ENCODE measurements at places on chromosomes 5 and 9.

DNA sequence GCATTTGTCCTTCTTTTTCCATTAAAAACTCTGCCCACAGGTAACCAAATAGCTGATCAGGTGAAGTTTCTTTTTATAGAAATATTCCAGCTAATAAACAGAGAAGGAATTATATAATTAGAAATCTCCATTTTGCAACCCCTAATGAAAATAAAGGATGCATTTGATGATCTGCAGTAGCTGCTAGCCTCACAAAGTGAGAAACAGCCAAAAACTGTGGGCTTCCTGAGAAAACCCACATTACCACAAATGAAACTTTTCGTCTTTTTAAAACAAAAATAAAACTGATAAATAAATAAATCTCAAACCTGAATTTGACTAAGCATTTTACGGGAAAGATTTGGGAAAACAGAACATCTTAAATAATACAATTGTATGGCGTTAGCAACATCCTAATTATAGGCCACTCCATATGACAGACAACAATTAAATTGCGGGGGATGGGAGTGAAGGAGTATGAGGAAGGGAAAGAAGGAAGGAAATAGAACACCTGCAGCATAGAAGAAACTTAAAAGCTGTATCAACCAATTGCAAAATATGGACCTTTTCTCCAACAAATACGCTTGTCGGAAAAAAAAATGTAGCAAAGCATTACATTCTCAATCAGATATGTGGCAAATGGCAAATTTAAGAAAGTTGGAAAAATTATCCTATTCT, 283.0 kb upstream of the ITGA1 start:
- no peak for DNase-seq

- DNase-seq = no peak
Observed at GRCh38 chr9:84542554-84542953, 127.0 kb upstream of the NTRK2 start.

- no peak for DNase-seq
Observed at GRCh38 chr9:93698140-93698908, 121.9 kb downstream of the PHF2 start.

DNA sequence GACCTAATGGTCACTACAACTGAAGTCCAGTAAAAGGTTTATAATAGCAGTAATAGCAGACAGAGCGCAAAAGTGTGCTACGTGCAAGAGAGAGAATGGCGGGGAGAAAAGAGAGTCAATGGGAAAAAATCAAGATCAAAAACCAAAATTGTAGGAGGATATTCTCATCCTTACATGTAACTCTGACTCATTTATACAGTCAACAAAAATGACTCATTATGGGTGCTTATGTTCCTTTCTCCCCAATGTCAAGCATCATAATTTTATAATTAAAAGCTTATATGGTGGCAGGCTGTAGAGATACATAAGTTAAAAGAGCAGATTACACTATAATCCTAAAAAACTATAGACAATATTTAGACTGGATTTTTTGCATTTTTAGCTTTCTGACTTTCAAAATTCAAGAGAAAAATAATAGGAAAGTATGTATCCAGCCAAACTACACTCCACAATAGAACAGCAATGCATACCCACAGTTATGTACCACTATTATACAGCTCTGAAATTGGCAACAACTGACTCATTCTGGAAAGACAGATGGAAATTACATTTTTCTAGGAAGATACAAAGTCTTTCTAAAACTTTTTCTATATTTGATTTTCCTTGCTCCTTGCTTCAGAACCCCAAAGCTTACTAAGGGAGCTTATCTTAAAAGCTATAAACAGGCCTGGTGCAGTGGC, 78.4 kb downstream of the PLPP1 start:
- DNase-seq = no peak

GRCh38 chr5:67199859-67200258, 3.3 kb upstream of the CD180 start:
- no peak for DNase-seq

DNA sequence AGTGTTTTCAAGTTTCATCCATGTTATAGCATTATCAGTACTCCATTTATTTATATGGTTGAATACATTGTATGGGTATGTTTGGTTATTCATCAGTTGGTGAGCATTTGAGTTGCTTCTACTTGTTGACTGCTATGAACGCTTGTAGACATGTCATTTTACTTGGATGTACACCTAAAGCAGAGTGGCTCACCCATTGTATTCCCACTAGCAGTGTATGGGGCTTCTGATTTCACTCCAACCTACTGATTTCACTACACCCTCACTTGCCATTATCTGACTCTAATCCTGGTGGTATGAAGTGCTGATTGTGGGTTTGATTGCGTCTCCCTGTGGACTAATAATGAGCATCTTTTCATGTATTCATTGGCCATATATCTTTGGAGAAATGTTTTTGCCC, 9.5 kb downstream of the NPM1 start:
- DNase-seq = no peak

DNA sequence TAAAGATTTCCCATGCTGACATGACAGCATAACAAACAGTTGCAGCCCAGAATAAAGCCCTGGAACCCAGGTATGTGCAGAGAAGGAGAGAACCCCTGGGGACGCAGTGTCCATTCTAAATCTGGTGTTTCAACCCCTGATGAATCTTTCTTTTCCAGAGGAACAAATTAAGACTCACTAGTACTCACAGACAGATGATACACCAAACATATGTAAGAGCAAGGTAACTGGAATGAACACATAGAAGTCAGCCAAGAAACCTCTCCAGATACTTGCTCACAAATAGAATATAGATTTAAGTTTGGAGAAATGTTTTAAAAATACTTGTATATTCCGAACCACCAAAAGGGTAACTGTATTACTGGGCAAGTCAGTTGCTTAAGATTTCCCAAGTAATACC, 130.8 kb upstream of the OTULINL start:
- no peak for DNase-seq

GRCh38 chr5:34452170-34452828, 203.8 kb upstream of the RAI14 start:
- no peak for DNase-seq

GRCh38 chr9:110278080-110278707, 21.9 kb upstream of the TXN start:
- no peak for DNase-seq

DNA sequence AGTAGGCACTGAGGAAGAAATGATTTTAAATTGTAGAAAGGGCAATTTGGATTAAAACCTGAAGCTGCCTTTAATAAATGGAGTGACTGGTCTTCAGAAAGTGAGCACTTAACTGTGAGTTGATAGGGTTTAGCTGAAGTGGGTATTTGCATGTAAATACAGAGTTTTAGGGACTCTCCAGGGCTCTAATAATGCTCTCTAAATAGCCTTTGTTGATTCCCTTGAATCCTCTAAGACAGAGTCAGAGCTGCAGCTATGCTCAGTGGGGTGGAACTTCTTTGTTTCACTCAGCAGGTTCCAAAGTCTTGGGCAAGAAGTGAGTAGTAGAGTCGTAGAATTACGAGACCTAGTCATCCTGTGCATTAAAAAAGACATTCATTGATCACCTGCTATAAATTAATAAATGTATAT, 21.4 kb downstream of the GLRA1 start:
- DNase-seq = no peak

- no peak for DNase-seq
Observed at GRCh38 chr5:174735498-174736330, 11.3 kb downstream of the MSX2 start.

Measured in stimulated activated CD4-positive, alpha-beta T cell treated with anti-CD3 and anti-CD28 coated beads, Interleukin-15, amount 100 ng/mL, for 48 hours (primary cell).